ENCODE measurements at places on chromosomes 4 and X.

- no peak for DNase-seq
These were observed 207.1 kb upstream of the DKK2 start for GRCh38 chr4:107243141-107243781.

DNA sequence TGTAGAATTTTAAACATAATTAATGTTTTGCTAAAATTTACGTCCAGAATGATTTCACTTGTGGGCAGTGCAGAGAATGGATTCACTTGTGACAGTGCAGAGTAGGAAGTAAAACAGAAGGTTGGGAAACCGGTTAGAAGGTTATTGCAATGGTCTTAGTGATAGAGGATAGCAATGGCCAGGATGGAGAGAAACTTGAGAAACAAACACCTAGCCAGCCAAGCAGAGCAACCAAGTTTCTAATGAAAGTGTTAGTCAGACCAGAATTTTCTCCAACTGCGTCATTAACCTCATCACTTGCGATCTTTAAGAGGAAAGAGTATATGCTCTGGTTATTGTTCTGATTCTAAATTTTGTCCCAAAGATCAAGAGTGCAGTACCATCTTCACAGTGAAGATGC is 50.0 kb upstream of the TBC1D9 start:
- DNase-seq: no peak

DNA sequence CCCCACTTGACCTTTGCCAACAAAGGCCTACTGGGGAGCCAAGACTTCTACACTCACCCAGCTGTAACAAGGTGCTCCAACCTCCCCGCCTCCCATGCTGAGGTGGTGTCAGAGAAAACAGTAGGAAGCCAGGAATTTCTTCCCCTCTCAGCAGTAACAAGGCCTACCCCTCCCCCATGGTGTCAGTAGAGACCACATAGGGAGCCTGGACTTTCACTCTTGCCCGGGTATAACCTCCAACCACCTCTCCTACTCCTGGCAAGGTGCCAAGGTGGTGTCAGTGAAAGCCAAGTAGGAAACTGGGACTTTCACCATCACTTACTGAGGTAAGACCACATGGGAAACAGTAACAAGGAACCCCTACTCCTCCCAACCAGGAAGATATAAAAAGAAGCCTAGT is 93.1 kb downstream of the SLC16A2 start:
- no peak for DNase-seq

GRCh38 chr4:48499551-48500066 is 9.6 kb downstream of the ZAR1 start:
- DNase-seq: no peak

GRCh38 chr4:148164557-148164956 is 277.7 kb downstream of the NR3C2 start:
- DNase-seq: no peak

GRCh38 chrX:85052636-85053343 is 49.1 kb downstream of the APOOL start:
- DNase-seq: no peak

DNA sequence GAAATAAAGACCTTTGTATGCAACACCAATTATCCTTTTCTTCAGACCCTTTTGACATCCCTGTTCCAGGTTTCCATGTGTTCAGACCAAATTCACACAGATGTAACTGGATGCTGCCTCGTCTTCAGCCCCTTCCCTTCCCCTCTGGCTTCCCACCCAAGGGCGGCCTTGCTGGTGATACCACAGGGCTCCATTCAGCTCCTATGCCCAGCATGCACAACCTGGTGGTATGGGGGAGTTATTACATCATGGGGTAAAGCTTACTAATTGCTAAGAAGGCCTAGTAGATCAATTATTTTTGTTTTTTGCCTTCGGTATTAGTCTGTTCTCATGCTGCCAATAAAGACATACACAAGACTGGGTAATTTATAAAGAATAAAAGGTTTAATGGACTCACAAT is 317.0 kb upstream of the CXXC4 start:
- DNase-seq: no peak

DNA sequence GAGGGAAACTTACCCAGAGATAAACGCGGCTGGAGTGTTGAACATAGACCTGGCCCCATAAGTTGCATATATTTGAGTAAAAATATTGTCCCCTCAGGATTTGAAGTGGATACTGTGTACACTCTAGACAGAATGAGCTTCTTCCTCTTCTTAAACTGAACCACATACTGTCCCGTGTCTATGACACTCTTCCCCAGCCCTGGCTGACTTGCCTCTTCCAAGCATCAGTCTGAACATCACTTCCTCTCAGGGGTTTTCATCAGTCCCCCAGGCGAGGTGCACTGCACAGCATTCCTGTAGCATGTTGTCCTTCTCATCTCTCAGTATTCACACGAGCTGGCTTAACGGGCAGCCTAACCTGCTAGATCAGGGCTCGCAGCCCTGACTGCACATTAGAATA is 80.5 kb upstream of the TMEM150C start:
- no peak for DNase-seq

DNA sequence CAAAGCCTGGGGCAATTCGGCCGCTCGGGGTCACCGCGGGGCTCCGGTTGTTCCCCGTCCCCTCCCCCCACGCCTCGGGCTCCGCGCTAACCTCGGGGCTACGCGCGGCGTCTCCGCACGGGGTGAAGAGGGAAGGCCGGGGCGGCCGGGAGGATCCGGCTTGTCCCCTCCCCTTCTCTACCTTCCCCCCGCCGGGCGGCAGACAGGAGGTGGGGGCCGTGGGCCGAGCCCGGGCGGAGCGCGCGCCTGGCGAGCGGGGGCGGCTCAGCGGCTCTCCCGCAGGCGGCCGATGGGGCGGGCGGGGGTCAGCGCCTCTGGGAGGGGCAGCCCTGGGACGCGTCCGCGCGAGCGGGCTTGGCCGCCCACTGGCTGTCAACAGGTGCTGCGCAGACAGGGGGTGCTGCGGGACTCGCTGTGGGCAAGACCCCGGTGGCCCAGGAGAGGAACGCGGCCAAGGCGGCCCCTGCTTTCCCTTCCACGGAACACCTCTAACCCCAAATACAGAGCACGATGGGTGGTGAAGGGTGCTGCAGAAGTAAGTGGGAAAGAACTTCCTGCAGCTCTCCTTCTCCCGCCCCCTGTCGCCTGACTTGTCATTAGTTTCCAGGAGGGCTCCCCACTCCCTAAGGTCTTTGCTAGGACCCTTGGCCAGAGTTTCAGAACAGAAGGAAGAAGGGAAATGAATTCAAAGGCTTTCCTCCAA is at the start of gene PDGFC:
PDGFC (minus strand) TSS at position 124 of the 703 bp plus-strand sequence. CDS start 896 bp downstream, outside the sequence.
- DNase-seq: peak; percentile 16

DNA sequence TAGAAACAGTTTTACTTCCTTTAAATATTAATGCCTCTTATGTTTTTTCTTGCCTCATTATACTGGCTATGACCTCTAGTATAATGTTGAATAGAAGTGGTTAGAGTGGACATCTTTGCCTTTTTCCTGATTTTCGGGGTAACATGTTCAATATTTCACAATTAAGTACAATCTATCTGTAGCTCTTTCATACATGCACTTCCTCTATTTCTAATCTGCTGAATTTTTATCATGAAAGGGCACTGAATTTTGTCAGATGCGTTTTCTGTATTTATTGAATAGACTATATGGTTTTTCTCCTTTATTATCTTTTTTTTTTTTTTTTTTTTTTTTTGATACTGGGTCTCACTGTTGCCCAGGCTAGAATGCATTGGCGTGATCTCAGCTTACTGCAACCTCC is 29.0 kb downstream of the MECP2 start:
- DNase-seq: no peak

- DNase-seq: no peak
These were observed 28.7 kb upstream of the JAKMIP1 start for GRCh38 chr4:6229095-6229494.

DNA sequence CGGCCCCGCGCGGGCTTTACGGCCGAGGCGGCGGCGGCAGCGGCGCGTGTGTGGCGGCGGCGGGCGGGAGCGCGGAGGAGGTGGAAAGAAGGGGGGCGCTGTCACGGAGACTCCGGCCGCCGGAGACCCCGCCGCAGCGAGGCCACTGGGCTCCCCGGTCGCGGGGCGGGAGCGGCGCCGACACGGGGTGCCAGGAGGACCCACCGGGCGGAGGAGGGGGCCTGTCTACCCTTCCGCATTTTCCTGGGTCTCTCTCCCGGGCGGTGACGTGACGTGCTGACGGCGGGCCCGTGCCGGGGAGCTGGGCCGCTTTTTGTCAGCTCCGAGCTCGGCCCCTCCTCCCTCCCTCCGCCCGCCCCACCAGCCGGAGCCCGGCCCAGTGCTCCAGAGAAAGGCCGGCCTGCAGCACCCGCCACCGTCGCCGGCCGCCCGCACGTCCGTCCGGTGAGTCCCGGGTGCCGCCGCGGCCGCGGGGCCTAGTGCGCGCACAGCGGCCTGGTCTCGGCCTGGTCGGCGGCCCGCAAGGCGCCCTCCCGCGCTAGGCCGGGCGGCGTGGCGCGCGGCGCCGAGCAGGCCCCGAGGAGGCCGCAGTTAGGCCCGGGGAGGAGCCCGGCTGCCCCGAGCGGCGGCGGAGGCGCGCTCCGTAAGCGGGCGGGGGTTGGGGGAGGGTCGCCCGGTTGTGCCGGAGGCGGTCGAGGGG is at the start of gene ZFX:
ZFX (plus strand) TSS at position 379 of the 700 bp plus-strand sequence. CDS start 23,014 bp downstream, outside the sequence.
- peak; percentile 60 for DNase-seq

GRCh38 chr4:151403656-151404055 is 5.3 kb upstream of the FHIP1A start:
- DNase-seq: no peak

All from stimulated activated CD4-positive, alpha-beta T cell treated with anti-CD3 and anti-CD28 coated beads, Interleukin-2, amount 100 ng/mL, for 24 hours (primary cell).